ENCODE measurements at places on chromosomes 16 and 17. TPM values are rescaled to one million over a fixed set of nuclear protein-coding genes. Genes with fewer than 3 reads are reported as not detected.

SOX9 gene
- total RNA-seq = 0.84 TPM

RAB26 gene
- total RNA-seq = 3.9 TPM

KRT40 gene
- not detected for total RNA-seq

TMIGD1 gene
- not detected for total RNA-seq

P2RX5 gene
- 1.8 TPM for total RNA-seq

SLC5A10 gene
- 0.23 TPM for total RNA-seq

BAHCC1 gene
- 3.9 TPM for total RNA-seq

CD300H gene
- total RNA-seq = not detected

GRCh38 chr16:81035975-81036750, 521 bp downstream of the ATMIN start:
- DNase-seq = peak; percentile 54

DNA sequence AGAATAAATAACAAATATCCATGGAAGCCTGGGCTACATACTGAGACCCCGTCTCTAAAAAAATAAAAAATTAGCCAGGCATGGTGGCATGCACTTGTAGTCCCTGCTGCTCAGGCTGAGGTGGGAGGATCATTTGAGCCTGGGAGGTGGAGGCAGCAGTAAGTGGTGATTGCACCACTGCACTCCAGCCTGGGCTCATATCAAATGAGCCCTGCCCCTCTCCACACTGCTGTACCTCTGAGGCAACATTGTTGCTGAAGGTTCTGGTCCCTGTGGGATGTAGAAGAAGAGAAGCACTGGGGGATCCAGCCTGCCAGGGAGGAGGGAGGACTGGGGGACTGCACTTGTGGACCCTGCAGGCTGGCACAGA, 11.4 kb upstream of the ARHGAP23 start:
- DNase-seq = no peak

DNA sequence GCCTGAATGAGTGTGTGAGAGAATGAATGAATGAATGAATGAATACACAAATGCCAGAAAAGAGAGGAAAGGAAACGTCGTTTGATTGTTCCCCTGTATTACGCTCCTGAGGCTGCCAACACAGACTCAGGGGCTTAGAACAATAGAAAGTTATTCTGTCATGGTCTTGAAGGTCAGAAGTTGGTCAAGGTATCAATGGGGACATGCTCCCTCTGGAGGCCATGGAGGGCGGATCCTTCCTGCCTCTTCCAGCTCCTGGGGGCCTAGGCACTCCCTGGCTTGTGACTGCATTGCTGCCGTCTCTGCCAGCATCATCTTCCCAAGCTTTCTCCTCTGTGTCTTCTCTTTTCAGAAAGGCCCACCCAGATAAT, 1.5 kb upstream of the SLC38A8 start:
- DNase-seq = no peak

DNA sequence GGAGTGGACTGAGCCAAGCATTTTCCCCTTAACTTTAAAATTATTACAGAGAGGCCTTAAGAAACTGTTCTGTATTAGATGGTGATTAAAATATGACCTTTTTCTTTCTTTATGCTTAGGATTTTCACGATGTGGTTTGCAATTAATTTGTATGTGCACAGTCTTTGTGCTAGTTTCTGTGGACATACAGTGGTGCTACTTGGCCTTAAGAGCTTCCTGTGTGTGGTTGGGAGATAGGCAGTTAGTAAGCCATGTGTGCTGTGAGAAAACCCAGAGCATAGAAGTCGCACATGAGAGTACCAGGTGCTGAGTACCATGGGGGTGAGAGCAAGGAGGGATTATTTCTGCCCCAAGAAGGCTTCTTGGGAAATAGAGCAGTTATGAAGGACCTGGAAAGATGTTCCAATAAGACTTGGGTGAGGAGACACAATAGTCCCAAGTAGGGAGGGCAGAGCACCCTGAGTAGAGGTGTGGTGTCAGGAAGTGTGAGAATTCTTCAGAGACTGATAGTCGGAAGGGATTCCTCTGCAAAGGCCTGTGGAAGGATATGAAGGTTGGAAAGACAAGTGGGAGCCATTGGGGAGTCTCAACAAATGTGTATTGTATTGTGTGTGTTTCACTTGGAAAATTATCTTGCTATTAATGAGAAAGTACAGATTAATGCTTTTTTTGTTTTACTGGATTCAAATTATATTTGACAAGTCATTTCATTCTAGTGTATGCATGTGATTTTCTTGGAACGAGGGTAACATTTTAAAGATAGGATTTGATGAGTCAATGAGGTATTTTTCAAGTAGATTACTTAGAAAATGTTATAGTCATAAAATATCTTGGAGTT, 239.9 kb downstream of the PRKCA start:
- no peak for DNase-seq

- no peak for DNase-seq
Observed at GRCh38 chr17:45977976-45978626, 20.9 kb upstream of the STH start.

GRCh38 chr17:9026741-9027140, 5.4 kb downstream of the NTN1 start:
- DNase-seq = no peak

DNA sequence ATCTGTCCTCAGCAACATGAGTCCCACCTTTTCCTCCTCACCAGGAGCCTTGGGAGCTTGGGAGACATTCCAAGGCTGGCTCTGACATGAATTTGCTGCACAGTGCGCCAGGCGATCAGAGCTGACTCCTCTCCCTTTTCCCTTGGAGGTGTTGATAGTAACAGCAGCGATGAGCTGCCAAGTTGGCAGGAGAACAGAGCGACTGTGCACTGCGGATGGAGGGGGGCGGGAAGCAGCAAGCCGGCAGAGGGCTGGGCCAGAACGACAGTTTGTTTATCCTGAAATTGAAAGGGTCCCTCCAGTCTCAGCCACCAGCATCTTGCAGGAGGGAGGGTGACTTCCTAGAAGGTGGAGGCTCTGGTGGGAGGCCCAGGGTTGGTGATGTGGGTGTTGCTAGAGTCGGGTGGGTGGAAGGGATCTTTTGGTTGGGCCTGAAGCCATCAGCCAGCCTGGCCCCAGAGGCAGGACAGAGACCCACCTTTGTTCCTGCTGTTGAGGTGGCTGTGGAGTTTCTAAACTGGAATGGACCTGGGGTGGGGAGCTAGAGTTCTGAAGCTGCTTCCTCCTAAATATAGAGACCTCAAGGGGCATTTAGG, 22.5 kb upstream of the DYNLL2 start:
- DNase-seq = no peak

- DNase-seq = no peak
Observed at GRCh38 chr16:86960266-86960665, 356.9 kb downstream of the C16orf95 start.

DNA sequence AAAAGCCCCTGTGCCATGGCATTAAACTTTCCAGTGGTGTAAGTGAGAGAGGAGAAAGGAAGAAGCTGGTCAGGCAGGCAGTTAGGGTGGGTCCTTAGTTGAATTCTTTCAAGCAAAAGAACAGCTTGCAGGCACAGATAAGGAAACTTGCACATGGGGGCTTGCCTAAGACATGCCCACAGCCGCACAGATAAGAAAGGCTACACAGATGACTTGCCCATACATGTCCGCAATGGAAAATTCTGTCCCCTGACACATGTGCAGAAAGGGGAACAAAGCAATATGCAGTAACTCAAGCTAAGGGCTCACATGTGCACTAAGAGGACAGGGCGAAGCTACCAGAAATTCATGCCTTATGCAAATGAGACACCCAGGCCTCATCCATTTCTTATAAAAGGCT, 69.9 kb downstream of the GSG1L start:
- DNase-seq = no peak

- no peak for DNase-seq
Observed at GRCh38 chr17:75937652-75938051, 3.2 kb downstream of the FBF1 start.

DNA sequence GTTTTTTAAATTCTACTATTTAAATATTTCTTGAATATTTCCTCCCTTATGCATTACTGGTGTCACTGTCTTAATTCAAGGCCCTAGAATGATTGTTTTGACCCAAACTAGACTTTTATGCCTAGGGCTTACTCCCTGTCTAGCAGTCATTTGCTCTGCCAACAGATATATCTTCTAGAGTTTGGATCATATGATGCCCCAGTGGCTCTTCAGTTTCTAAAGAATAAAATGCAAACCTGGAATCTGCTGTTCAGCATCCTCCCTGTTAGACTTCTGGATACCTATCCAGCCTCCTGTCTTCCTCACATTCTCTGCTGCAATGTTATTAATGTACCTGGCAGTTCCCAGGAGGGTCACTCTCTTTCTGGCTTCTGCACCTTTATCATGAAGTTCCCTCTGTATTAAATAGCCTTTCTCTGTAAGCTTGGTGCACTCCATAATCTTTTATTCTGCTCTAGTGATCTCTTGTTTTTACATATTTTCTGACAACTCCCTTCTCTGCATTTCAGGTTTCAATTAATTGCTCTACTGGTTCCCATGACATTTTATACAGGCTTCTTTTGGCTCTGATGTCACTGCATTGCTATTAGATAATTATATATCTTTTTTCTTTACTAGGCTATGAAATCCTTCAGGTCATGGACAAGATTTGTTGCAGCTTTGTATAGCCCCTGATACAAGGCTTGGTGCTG, 15.7 kb downstream of the PHKB start:
- DNase-seq = no peak

GRCh38 chr16:89289428-89290395, 72.2 kb downstream of the ZNF778 start:
- DNase-seq = peak; percentile 82

- no peak for DNase-seq
Observed at GRCh38 chr16:85650844-85651628, 37.7 kb downstream of the GINS2 start.

DNA sequence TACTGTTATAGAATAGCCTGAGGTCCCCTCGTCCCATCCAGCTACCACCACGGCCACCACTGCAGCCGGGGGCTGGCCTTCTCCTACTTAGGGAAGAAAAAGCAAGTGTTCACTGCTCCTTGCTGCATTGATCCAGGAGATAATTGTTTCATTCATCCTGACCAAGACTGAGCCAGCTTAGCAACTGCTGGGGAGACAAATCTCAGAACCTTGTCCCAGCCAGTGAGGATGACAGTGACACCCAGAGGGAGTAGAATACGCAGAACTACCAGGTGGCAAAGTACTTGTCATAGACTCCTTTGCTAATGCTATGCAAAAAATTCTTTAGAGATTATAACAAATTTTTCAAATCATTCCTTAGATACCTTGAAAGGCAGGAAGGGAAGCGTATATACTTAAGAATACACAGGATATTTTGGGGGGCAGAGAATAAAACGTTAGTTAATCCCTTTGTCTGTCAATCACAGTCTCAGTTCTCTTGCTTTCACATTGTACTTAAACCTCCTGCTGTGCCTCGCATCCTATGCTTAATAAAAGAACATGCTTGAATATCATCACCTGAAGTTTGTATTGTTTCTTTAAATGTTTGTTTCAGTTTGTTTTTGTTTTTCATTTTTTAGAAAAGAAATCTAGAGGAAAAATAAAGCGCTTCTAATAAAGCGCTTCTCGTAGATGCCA, 388.3 kb downstream of the MAF start:
- DNase-seq = no peak

- DNase-seq = no peak
Observed at GRCh38 chr16:84673203-84673535, 24.9 kb downstream of the KLHL36 start.

GRCh38 chr17:57006040-57006439, 28.1 kb downstream of the SCPEP1 start:
- DNase-seq = no peak

All from liver (tissue), 10 donors.